Brain (organoid and tissue), 16 donors: ENCODE measurements at places on chromosomes 4 and X.

DNA sequence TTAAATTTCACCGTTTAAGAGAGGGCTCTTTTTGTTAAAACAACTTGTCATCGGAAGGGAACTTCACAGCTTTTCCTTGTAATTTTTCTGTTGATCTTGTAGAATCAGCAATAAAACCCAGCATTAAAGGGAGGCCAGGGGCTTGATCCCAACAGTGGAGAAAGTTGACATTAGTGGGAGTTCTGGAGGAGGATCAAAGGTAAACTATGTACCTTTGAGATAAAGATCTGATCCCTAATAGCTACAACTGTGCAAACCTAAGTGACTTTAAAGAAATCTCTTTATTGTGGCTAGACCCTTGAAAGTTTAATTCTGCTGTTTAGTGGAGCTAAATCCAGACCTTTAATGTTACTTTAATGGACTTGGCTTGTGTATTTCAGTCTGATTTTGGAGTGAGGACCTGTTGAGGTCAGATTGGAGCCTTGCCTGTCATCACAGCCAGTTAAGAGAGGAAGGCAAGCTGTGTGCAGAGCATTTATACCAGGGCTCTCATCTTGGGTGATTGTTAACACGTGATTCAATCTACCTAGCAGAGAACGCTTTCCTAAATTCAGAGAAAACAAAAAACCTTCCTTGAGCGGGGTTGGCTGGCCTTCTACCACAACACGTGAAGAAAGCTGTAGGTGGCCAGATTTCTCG lies 1.7 kb downstream of the DOCK11 start:
- no peak for DNase-seq

GRCh38 chr4:32931475-32931874 lies 2211.3 kb downstream of the PCDH7 start:
- no peak for DNase-seq

DNA sequence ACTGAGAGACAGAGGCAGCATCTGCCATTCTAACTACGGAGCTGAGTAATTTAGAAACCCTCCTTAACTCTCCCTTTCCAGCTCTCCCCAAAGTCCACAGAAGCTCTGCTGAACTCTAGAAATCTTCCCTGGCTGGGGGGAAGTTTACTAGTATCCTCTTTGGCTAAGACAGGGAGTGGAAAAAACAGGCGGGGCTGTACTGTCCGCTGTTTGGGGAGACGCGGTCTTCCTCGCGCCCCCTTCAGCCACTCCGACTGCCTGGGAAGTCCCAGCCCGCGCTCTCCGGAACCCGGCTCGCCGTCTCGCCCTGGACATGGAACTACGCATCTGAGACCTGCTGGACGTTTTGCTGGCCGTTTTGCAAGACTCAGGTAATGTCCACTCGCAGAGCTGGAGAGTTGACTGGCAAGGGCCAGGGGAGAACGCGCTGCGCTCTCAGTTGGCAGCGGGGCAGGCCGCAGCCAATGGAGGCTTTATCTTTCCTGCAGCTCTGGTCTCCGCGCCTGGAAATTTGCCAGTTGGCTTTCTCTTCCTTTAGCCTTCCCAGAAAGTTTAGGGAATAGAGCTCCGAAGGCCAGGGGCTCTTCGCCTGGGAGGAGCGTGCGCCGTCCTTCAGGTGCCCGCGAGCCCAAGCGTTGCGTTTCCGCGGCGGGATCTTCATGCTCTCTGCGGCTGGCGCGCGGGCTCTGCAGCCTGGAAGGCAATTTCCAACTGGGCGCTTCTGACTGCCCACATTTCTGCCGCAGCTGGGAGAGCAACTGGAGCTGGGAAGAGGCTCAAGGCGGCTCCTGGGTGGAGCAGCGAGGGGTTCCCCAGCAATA lies 892 bp downstream of the IL1RAPL2 start:
- peak; percentile 29 for DNase-seq

GRCh38 chr4:67393699-67394281 lies 151.5 kb downstream of the CENPC start:
- DNase-seq = peak; percentile 64

GRCh38 chrX:25640276-25640675 lies 497.9 kb upstream of the MAGEB18 start:
- no peak for DNase-seq

DNA sequence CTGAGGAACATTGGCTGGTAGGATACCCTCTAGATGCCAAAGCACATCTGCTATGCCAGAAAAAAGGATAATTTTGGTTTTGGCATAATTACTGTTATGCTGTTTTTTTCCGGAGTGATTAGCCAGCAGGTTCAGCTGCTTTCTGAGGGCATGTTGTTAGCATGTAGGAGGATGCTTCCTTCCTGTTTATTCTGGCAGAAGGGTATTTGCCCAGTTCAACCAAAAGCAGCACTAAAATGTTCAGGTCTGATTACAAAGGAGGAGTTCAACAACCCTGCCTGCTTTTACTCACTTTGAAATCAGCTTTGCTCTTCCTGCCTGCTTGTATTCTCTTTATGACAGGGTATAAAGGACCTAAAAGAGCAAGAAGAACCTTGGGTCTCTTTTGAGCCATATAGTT lies 21.9 kb downstream of the ERCC6L start:
- no peak for DNase-seq

DNA sequence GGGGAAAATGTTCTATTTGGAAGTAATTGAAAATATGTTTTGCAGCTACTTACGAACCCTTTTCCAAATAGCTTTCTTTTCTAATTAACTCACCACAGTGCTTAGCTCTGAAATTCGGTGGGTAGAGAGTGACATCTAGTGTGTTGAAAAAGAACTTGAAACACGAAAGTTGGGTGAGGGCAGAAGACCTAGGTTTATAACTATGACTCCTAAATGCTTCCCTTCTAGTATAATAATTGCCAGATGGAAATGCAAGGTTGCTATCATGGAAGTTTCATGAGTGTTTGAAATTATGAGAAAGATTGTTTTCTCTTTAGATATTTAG lies 77.3 kb upstream of the NOCT start:
- peak; percentile 81 for DNase-seq

DNA sequence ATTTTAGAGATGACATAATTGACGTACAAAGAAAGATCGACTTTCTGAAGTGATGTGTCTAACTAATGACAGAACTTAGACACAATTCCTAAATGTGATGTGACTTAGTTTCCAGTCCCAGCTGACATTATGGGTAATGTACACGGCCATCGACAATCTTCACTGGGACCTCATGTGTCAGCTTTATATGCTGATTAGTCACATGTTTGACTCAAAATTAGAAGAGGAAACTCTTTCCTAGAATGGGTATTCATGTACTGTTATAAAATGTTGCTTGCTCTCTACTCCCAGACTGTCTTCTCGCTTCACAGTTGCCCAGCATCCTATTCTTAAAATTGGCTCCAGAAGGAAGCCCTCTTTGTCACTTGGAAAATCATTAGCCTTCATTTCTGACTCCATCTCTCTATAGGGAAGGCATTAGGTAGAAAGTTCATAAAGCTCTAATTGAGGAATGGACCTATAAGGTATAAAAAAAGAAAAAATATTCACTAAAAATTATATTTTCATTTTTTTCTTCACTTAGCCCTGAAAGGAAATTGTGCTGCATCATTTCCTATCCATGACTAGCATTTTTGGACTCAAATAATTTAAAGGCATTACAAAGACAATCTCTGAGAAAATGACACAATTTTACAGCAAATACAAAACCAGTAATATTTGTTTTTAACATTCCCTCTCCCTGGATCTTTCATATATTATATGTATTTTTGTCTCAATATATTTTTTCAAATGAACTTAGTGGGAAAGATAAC lies 554.6 kb downstream of the INPP4B start:
- DNase-seq = no peak

- no peak for DNase-seq
Observed at GRCh38 chr4:19158107-19158809, 1093.4 kb upstream of the SLIT2 start.

GRCh38 chr4:78477276-78477675 lies 74.3 kb upstream of the ANXA3 start:
- DNase-seq = no peak

- no peak for DNase-seq
Observed at GRCh38 chrX:124594017-124594651, 247.8 kb downstream of the SH2D1A start.

- DNase-seq = no peak
Observed at GRCh38 chrX:12548341-12548740, 242.9 kb upstream of the PRPS2 start.

- DNase-seq = no peak
Observed at GRCh38 chr4:176193938-176194337, 1.4 kb downstream of the SPATA4 start.

GRCh38 chr4:94813221-94813620 lies 55.5 kb downstream of the BMPR1B start:
- DNase-seq = no peak

GRCh38 chr4:83370640-83370906 lies 35.9 kb upstream of the HPSE start:
- DNase-seq = no peak

DNA sequence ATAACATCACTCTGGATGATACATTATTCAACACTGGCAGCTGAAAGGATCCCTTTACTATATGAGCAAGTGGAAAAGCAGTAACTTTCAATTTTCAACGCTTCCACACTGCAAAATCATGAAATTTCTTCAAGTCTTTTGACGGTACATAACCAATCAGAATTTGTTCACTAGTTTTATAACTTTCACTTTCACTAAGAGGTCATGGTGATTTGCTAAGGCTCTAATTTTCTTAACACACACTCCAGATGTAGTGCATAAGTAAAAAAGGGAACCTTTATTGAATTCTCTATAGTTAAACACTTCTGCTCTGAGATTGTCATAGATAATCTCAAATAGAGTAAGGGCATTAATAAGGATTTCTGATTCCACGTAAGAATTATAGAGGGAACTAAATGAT lies 4.1 kb downstream of the ARMCX2 start:
- DNase-seq = no peak

- DNase-seq = no peak
Observed at GRCh38 chr4:12260453-12260852, 831.8 kb upstream of the HS3ST1 start.

- no peak for DNase-seq
Observed at GRCh38 chr4:110540581-110540980, 64.6 kb downstream of the ENPEP start.

DNA sequence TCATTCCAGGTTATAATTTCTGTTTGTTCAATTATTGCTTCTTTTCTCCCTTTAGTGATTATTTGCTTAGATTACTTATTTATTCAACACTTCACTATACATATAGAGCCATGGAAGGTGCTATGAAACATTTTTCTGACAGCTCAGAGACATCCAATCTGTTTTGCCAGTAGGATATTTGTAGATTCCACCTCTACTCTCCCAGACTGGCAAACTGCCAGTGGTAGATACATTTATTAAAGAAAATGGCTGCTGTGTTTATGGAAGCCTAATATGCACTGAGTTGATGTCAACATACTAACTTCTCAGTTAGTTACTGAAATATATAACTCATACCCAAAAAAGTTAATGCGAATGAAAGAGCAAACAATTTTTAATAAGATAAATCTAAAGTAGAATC lies 348.6 kb downstream of the TRAM1L1 start:
- peak; percentile 51 for DNase-seq

DNA sequence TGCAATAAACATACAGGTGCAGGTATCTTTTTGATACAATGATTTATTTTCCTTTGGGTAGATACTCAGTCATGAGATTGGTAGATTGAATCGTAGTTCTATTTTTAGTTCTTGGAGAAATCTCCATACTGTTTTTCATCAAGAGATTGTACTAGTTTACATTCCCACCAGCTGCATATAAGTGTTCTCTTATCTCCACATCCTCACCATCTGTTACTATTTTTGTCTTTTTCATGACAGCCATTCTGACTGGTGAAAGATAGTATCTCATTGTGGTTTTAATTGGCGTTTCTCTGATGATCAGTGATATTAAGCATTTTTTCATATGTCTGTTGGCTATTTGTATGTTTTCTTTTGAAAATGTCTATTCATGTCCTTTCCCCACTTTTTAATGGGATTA lies 202.2 kb downstream of the RAPGEF2 start:
- DNase-seq = no peak

- no peak for DNase-seq
Observed at GRCh38 chrX:153781428-153782047, 697 bp downstream of the SRPK3 start.

DNA sequence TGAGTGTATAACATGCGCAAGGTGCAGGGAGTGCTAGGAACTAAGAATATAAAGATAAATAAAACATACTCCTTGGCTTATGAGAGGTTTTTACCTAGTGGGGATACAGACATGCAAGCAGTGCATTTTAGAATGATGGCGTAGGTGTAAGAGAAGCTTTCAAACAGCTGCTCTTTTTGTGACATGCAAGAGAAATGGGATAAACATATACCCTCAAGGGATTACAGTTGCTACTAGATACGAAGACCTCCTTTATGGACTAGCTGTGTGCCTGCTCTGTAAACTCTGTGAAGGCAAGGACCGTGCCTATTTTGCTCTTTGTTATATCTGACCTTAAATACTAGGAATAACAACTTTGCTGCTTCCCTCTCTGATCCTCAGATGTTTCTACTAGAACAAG lies 39.0 kb upstream of the SLITRK4 start:
- no peak for DNase-seq

DNA sequence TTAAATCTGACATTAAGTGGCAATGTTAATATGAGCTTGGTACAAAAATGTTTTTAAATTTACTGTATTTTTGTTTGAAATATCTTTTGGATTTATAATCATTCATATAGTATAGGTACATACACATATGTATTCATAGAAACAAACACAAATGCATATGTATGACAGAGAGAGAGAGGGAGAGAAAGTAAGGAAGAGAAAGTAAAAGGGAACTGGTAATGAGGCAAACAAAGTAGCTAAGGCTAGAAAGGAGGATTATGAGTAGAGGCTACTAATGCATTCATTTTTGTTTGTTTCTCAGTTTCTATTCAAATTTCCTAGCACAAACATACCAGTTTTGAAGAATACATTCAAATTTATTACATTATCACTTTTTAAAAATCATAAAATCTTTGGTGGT lies 132.4 kb downstream of the GLRA3 start:
- DNase-seq = no peak

DNA sequence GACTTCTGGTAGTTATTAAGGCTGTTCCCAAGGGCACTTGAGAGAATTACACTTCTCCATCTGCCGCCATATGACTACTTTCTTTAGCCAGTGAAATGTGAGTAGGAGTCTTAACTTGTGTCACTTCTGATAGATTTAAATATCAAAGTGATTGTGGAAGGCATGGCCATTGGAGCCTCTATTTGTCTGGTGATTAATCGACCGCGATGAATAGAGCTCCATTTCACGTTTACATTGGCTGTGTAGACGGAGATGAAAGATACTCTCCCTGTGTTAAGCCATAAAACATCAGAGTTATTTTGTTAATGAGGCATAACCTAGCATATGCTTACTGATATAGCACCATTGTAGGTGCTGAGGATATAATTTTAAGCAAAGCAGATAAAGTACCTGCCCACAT lies 852.4 kb downstream of the CCSER1 start:
- DNase-seq = no peak

DNA sequence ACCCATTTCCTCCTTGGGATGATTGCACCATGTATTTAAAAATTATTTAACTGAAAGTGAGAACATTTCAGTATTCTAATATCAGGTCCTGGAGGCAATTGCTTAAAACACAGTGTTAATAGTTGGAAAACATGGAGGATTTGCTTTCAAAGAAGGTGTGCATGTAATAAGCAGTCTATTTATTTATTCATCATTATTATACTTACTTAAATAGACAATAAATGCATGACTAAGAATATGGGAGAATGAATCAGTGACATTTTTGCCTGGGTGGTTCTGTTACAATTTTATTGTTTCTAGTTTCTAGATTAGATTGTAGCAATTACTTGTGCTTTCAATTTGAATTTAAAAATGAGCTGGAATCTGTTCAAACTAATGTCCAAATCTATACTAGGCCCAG lies 145.5 kb downstream of the AREG start:
- DNase-seq = no peak

GRCh38 chr4:24930151-24930550 lies 17.3 kb upstream of the CCDC149 start:
- no peak for DNase-seq

- DNase-seq = no peak
Observed at GRCh38 chr4:3201718-3202702, 46.9 kb upstream of the MSANTD1 start.
